ENCODE measurements at places on chromosomes 11 and 22.

DNA sequence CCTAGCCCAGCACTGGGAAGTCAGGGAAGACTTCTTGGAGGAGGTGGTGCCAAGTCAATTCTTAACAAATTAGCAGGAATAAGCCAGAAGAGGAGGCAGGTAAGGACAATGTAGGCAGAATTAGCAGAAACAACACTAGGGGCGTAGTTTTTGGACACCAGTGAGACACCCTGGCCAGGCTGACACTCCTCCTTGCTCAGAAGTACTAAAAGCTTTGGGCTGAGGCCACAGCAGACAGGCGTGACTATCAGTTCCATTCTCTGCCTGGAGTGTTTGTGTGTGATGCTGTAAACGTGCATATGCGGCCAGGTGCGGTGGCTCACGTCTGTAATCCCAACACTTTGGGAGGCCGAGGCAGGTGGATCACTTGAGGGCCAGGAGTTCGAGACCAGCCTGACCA, 36.0 kb downstream of the PHF21B start:
- no peak for DNase-seq

DNA sequence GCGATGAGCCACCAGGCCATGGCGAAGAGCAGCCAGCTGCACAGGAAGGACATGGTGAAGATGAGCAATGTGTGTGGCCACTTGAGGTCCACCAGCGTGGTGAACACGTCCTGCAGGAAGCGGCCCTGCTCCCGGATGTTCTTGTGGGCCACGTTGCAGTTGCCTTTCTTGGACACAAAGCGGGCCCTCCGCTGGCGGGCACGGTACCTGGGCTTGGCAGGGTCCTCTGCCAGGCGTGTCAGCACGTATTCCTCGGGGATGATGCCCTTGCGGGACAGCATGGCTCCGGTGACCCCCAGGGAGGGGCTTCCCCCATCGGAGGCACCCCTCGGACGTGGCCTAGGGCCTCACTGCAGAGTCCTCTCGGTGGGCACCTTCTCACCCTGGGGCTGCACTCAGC, 648 bp downstream of the KCNJ11 start:
- DNase-seq, result no peak

- no peak for DNase-seq
Measured at GRCh38 chr11:119739975-119740374, 11.0 kb upstream of the NECTIN1 start.

DNA sequence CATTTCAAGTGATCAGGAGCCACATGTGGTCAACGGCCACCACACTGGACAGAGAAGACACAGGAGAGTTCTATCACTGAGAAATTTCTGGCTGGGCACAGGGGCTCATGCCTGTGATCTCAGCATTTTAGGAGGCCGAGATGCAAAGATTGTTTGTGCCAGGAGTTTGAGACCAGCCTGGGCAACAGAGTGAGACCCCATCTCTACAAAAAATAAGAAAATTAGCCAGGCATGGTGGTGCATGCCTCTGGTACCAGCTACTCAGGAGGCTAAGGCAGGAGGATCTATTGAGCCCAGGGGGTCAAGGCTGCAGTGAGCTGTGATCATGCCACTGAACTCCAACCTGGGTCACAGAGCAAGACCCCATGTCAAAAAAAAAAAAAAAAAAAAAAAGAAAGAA, 26.3 kb downstream of the KCNJ4 start:
- no peak for DNase-seq

GRCh38 chr11:116390963-116391362, 381.8 kb downstream of the BUD13 start:
- no peak for DNase-seq
